Activated T-cell treated with anti-CD3 and anti-CD28 coated beads, Interleukin-2, amount 50 U/mL, for 1 hour (primary cell): ENCODE measurements at places on chromosomes 6 and 20.

- no peak for DNase-seq
Observed at GRCh38 chr20:56766528-56766927, 137.4 kb downstream of the TFAP2C start.

GRCh38 chr6:119207971-119208725 is 129.7 kb upstream of the FAM184A start:
- DNase-seq, result no peak

GRCh38 chr20:4563534-4563933 is 158.2 kb upstream of the PRND start:
- no peak for DNase-seq

DNA sequence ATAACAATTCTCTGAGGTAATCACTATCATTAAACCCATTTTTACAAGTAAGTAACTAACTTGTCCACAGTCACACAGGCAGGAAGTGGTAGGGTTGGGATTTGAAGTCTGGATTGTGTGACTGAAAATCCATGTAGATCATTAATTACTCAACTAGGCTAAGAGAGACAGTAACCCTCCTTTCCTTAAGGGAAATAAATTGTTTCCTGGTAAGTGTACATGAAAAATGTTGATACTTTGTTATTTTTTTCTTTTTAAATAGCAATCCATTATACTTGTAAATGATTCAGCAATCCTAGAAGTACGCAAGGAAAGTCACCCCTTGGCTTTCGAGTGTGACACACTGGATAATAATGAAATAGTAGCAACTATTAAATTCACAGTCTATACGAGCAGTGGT is 11.6 kb downstream of the SPACA1 start:
- no peak for DNase-seq

DNA sequence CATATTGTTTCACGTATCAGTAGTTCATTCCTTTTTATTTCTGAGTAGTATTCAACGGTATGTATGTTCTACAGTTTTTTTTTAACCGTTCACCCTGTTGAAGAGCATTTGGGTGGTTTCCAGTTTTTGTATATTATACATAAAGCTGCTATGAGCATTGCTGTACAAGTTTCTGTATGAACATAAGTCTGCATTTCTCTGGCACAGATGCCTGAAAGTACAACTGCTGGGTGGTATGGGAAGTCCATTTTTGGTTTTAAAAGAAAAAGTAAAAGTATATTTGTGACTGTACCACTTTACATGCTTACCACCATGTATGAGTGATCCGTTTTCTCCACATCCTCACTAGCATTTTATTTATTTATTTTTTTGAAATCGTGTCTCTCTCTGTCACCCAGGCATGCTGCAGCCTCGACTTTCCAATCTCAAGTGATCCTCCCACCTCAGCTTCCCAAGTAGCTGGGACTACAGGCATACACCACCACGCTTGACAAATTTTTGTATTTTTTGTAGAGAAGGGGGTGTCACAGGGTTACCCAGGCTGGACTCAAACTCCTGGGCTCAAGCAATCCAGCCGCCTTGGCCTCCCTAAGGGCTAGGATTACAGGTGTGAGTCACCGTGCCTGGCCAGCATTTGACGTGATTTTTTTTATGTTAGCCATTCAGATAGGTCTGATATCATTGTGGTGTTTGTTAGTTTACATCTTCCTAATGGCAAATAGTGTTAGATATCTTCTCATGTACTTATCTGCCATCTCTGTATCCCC is 11.0 kb upstream of the SIM1 start:
- no peak for DNase-seq

DNA sequence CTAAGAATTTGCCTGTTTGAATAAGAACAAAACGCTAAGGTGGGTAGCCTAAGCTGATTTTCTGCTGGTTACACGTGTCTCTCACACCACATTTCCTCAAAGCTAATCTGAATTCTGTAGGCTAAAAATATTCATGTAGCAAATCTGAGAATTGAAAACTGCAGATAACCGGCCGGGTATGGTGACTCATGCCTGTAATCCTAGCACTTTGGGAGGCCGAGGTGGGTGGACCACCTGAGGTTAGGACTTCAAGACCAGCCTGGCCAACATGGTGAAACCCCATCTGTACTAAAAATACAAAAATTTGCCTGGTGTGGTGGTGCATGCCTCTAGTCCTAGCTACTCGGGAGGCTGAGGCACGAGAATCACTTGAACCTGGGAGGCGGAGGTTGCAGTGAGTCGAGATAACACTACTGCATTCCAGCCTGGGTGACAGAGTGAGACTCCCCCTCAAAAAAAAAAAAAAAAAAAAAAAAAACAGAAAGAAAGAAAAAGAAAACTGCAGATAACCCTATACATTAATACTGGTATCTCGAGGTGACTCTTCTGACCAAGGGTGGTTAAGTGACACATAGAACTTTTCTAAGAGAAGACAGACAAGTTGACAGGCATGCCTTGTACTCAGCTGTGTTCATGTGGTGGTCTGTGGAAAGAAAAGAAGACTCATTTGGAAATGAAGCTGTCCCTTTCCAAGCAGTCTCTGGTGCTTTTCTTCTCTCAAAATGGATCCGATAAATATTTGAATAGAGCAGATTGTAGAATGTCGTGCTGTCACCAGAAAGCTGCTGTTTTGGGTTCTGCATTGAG is 24.7 kb upstream of the ASXL1 start:
- DNase-seq, result no peak

DNA sequence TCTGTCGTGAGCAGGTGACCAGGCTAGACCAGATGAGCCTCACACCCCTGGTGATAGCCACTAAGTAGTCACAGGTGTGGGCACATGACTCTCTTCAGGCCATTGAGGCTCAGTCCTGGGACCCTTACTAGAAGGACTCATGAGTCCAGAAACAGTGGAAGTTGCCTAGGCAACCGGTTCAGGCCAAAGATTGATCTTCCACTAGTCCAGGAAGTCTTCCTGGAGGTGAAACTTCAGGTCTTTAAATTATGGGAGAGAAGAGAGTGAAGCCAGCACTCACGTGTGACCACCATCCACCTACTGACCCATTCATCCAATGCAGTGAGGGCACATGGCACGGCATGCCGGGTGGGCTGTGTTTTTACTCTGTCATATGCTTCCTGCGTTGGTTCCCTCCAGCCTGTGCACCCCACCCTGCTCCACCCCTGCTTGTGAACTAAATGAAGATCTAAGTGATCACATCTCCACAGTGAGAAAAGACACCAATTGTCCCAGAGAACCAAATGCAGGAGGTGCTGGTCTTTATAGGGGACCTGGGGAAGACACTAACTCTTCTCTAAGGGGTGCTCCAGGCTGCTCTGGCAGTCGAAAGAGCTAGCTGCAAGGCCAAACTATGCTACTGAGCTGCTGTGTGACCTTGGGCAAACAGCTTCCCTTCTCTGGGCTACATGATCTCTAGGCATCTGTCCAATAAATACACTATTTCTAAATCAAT is 12.5 kb upstream of the STX16 start:
- DNase-seq, result no peak

GRCh38 chr6:13794184-13794583 is 20.2 kb downstream of the MCUR1 start:
- DNase-seq, result no peak

DNA sequence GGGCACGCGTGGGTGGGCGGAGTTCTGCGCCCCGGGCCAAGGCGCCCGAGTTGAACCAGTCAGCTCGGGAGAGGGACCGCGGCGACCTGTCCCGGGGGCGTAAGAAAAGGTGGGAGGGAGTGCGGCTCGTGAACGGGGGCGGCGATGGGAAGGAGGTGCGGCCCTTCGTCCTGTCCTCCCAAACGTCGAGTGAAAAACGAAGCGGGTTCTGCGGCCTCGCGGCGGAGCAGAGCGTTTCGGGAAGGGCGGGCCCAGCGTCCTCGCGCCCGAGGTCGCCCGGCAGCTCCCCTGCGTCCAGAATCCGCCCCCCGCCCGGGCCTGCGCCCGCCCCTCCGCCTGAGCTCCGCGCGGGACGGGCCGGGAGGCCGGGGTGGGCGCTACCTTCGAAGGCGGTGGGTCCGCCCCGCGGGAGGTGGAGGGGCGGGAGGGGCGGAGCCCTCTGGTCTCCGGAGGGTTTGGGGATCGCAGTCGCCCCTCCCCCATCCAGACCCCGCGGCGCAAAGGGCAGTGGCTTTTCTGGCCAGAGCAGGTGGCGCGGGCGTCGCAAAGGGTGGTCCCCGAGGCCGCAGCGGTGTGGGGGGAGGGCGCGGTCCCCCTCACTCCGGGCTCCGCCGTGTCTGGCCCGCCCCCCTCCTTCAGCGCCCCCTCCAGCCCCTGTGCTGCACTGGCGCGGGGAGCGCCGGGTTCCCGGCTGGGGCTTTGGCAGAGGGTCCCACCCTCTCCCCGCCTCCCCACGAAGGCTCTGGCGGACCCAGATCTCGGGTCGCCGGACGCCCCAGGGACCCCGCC is 838 bp downstream of the STMN3 start:
- DNase-seq, result peak; percentile 67

DNA sequence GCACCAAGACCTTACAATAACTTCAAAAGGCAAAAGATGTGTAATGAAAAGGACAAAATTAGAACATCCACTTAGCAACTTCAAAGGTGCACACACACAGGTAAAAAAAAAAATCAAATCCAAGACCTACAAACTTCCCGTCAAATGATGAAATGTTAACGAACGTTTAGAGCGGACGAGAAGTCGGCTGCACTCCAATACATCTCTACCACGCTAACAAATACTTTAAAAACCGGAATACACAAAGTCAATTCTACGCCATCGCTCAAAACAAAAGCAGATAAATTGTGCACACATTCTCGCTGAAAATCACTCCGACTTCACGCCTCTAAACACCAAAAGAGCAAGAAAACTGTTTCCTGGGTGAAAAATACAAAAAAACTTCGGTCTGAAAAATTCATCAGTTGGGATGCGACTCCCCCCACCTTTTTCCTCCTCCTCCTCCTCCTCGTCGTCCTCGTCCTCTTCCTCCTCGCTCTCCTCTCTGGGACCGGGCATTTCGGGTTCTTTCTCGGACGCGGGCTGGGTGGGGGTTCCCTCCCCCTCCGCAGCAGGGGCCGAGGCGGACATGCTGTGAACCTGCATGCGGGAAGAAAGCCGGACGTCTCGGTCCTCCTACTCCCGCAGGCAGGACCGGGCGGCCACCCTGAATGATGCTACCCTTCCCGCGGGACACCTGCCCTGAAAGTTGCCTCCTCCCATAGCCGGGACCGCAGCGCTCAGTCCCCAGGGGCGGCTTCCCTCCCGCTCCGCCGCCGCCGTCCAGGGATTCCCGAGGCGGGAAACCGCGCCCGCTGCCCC is 712 bp downstream of the DEK start:
- DNase-seq, result peak; percentile 53

GRCh38 chr6:147216915-147217314 is 12.7 kb downstream of the STXBP5 start:
- DNase-seq, result no peak

GRCh38 chr6:39184906-39185580 is 44.2 kb downstream of the KCNK5 start:
- no peak for DNase-seq

DNA sequence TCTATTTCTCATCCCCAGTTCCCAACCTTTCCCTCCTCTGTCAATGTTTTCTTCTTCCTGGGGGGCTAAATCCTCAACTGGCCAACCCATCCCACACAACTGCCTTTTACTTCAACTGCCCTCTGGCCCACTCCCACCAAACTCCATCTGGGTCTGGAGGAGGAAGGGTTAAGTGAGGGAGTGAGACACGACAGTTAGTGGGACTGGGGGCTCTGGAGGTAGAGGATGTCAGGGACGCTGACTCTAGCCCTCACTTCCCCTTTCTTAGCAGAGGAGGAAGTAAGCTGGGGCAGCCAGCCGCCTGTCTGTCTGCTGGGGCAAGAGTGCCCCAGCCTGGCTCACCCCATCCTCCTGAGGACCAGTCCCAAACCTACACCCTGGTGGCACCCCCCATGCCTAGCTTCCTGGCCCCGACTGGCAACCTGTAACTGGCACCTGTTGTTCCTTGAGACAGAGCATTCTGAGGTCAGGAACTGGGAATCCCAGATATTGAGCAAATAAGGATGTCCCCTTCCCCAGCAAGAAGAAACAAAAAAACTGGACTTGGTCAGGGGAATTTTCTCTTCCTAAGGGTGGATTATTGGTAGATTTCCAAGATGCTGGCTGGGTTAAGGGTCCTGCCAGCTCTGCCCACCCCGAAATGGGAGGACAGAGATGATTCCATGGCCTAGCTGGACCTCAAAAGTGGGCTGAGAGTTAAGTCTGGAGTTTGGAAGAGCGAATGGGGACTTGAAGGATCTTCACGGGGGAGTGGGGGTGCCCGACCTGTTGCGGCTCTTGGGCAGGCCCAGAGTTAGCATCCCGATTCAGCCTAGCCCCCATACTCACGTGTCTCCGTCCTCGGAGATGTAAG is 971 bp downstream of the NFKBIE start:
- peak; percentile 49 for DNase-seq

- no peak for DNase-seq
Observed at GRCh38 chr6:25312034-25312620, 33.0 kb downstream of the CARMIL1 start.

GRCh38 chr6:45504947-45505346 is 127.2 kb upstream of the SUPT3H start:
- DNase-seq, result no peak

- DNase-seq, result no peak
Observed at GRCh38 chr6:6595952-6596351, 7.4 kb downstream of the LY86 start.

GRCh38 chr6:163712981-163713380 is 298.5 kb downstream of the QKI start:
- DNase-seq, result no peak

DNA sequence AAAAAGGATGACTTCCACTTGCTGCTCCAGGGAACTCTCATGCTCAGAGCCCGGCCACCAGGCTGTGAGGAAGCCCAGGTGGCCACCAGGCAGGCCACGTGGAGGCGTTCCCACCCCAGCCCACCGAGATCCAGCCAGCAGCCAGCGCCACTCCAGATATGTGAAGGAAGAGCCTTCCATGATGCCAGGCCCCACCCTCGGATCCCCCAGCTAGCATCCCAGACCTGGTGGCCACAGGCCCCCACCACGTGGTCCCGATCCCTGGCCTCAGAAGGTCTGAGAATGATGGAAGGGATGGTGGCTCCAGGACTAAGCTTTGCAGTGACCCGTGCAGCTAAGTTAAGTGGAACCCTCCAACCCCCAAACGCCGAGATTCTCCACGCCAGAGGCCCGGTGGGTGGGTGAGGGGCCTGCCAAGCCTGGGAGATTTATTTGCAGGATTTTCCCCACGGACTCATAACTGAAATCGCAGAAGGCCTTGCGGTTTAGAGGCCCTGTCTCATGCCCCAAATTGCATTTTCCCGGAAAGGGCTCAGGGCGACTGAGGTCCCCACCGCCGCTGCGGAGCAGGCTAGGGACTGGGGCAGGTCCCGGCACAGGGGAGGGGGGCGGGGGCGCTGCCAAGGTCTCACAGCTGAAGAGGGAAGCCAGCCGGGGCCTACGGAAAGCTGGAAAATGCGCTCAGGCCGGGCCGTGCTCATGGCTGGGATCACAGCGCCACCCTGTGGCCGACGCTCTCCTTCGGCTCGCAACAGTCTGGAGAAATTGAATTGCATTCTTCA is 31.1 kb upstream of the CST7 start:
- DNase-seq, result peak; percentile 50
